ENCODE measurements at places on chromosomes 6 and 20.

GRCh38 chr20:25499855-25500434, 85.4 kb downstream of the NINL start:
- DNase-seq, result no peak

DNA sequence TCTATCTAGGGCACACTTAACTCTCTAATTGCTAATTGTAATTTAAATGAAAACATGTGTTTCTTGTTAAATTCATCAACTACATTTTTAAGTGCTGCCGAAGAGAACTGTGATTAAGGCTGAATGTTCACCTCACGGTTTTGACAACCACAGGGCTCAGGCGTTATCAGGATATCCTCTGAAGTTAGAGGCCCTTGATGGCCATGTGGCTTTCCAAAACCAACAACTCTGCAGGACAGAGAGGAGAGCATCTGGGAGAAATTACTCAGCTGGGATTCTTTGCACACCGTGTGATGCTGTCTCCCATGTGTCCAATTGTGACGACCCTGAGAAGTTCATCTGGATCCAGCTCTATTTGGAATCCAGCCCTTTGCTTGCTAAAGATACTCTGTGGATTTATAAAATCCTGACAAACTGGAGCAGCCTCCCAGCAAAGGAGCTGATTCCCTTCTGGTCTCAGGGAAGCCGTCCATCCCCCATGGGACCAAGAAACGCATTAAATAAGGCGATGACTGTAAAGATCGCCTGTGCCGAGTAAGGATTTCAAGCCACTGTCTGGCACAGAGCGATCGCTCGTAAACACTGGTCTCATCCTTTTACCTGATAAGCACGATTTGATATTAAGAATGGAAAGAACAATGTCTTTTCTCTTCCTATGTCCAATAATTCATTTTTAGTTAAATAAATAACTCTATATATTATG, 401.1 kb downstream of the CD83 start:
- DNase-seq, result no peak

- no peak for DNase-seq
These were observed 21.2 kb downstream of the PTPRK start for GRCh38 chr6:128499079-128499731.

DNA sequence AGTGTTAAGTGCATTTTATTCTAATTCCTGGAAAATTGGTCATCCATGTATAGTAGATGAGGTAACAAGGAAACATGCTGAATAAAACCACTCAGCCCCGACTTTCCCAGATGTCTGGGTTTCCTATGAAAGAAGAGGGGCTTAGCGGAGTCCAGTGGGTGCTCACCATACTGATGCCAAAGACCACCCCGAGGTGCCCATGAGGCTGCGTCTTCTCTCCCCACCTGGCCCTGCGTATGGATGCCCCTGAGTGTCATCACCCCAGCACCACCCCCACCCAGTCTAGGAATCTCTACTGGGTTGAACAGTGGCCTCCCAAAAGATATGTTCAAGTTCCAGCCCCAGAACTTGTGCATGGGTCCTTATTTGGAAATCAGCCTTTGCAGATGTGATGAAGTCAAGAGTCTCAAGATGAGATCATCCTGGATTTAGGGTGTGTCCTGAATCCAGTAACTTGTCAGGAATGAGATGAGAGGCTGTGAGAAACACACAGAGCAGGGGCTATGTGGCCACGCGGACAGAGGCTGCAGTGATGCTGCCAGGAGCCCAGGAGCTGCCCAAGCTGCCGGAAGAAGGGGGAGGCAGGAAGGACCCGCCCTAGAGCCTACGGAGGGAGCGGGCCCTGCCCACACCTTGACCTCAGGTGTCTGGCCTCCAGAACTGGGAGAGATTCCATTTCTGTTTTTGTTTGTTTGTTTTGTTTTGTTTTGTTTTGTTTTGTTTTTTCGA, 124.6 kb upstream of the CDH4 start:
- DNase-seq, result no peak

DNA sequence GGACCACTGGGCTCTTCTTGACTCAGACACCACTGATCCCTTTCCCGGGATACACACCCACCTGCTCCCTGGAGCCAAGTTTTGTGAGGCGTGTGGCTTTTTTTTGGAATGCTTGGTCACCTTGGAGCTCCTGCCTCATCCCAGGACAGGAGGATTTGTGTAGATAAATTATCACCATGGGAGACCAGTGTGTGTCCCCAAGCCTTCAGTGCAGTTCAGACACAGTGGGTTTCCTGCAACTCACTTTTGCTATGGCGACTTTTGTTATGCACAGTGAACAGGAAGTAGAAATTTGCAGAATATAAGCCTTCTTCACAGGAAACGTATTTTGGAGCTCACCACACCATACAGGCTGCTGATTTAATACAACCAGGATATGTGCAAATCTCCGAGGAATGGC, 357.4 kb downstream of the PAX1 start:
- no peak for DNase-seq

DNA sequence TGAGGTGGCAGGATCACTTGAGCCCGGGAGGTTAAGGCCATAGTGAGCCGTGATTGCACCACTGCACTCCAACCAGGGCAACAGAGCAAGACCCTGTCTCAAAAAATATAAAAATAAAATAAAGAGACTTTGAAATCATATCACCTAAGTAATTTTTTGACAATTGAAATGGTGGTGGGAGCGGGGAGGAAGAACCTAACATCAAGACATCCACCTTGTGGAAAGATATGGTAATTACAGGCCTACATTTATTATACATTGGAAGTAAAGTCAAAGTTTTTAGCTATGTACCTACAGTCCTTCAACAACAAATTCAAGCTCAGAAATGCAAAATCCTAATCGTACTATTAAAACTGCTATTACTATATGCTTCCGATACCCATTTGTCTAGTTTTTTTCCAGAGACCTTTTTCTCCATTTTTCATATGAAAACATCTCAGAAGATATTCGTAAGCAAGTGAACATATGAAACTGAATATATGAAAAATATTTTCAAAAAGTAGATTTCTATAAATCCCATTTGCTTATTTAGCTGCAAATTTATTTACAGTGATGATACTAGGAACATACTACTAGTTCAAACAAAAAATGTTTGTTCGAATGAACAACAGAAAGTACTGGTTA, 83.3 kb downstream of the SYCP2 start:
- DNase-seq, result peak; percentile 3

DNA sequence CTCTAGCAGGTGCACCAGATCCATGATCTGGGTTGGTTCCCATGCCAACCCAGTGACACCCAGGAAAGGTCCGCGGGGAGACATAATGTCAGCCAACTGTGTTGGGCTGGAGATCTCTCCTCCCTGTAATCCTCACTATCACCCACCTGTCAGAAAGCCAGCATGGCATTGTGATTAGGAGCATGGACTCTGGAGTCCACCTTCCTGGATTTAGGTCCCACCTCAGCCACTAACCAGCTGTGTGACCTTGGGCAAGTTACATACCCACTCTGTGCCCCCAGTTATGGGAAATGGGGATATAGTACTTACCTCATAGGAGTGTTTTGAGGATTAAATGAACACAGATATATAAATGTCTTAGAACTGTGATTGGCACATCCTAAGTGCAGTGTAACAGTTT, 97.9 kb downstream of the ZDHHC14 start:
- DNase-seq, result no peak

DNA sequence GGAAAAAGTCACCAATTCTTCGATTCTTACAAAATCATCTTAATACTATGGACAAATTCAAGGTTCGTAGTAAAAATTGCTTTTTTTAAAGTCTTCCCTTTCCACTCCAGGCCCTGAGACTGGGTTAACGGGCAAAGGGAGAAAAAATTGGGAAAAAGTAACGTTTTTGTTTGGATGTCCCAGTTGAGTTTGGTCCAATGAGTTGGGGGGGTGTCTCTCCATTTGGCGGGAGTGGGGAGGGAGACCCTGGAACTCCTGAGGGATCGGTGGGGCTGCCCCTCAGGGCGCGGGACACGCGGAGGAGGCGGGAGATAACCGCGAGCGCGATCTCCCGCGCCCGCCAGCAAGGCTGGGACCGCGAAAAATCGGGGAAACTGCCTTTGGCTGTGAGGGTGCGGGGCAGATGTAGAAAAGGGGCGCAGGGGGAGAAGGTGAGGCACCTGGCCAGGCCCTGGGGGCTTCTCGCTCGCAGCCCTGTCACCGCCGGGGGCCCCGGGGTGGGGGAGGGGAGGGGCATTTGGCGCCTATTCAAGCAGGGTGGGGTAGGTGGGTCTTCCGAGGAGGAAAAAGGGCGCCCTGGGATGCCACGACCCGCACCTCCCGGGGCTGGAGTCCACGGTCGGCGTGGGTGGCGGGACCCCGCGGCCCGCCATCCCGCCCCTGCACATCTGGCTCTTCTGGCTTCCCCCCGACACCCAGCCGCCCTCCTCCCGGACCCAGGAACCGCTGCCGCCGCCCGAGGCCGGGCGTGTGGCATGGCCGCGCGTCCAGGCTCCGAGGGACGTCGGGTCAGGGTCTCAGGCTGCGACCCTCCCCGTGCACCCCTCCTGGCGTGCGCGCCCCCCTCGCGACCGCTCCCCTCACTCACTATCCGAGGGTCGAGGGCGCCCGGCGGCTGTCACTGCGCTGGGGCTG, 595 bp downstream of the FBXO5 start:
- DNase-seq, result no peak

DNA sequence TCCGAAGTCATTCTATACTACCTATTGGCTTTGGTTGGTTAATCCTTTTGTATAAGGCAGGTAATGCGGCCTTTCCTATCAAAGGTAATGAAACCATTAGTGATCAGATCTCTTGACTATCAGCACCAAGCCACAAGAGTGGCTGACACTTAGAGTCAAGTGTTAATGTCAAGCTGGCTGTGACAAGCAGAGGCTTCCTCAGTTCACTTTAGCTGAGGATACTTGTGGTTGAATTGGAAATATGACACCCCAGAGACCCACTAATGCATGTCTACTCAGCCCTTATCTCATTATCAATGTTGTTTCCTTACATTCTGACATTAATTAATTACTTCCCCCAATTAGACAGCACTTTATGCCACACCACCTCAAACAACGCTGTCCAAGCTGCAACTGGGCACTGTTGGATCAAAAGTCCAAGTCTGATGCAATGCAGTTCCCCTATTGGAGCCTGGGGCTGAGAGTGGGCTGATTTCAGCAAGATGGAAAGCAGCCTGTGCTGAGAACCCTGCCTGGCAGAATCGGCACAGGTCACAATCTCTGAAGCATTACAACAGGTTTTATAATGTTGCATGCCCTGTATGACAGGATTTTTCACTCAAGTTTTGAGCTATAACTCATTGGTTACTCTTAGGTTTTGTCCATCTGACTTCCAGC, 273.5 kb downstream of the COL12A1 start:
- no peak for DNase-seq

DNA sequence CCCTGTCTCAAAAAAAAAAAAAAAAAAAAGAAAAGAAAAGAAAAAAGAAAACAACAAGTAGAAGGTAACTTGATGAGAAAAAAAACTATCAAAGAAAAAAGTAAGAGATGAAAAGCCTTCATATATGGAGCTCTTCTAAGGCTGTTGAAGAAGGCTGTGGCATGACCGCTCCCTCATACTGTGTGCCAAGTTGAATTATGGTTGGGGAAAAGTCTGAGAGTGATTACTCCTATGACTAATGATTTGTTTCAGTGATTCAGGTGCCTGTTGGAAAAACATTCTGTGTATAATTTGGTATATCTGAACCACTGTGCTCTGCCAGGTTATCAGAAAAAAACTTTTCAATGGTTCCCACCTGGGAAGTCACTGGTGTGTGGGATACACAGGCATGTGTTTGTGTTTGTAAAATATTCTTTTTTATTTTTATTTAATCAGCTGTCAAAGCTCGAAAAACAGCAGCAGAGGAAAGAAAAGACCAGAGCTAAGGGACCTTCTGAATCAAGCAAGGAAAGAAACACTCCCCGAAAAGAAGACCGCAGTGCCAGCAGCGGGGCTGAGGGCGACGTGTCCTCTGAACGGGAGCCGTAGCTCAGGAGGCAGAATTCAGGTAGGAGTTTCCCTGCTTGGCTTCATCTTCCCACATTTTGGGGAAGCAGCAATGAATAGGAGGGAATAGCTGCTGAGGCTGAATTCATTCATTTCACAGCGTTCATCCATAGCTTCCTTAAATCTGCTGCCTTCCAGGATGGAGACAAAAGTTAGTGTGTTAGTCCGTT, 69.7 kb upstream of the SCP2D1 start:
- no peak for DNase-seq

GRCh38 chr20:57330998-57331397, 1.4 kb downstream of the SPO11 start:
- no peak for DNase-seq

DNA sequence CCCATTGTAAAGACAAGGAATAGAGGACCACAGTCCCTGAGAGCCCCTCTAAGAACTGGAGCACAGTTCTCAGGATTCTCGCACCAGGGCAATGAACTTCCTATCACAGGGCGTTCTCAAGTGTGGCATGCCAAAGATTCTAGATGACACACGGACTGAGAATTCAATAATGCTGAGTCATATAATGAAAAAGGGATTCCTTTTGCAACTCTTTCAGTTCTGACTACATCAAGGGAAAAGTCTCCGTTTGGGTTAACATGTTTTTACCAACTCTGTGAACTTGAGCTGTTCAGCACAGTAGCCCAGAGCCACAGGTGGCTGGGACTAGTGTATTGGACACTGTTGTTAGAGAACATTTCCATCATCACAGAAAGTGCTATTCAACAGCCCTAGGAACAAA, 3.4 kb downstream of the MED20 start:
- no peak for DNase-seq

DNA sequence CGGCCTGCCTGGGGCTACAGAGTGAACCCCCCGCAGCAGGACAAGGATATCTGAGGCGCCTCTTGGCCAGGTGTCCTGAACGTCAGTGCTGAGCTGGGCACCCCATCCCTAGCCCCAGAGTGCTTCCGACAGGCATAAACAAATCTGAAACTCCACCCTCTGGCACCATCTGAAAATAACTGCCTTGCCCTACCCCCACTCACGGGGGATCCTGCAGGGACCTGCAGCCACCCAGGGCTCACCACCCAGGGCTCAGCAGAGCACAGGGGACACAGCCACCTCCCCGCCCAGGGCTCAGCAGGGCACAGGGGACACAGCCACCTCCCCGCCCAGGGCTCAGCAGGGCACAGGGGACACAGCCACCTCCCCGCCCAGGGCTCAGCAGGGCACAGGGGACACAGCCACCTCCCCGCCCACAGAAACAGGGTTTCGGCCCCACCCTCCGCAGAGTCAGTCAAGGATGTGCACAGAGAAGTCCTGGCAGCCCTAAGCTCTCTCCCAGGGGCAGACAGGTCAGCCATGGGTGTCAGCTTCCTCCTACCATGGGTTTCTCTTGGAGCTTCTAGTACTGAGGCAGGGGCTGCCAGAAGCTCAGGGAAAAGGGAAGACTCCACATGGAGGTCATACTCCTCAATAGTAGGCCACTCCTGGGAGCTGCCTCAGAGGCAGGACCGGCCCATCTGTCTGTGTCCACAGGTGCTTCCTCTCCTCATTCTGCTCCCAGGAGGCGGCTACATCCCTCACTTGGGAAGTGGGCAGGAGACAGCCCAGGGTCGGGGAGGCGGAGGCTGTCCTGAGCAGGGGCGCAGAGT, 4.6 kb downstream of the UCKL1 start:
- no peak for DNase-seq

- peak; percentile 46 for DNase-seq
These were observed 207.1 kb downstream of the PREX1 start for GRCh38 chr20:48620507-48621375.

GRCh38 chr6:151699719-151700118, 107.8 kb upstream of the ESR1 start:
- no peak for DNase-seq

- DNase-seq, result peak; percentile 87
These were observed 535 bp downstream of the NKAIN2 start for GRCh38 chr6:123804014-123804786.
